GM12878 (cell line): ENCODE measurements at places on chromosomes 3 and 15. TPM values are rescaled to one million over a fixed set of nuclear protein-coding genes. Genes with fewer than 3 reads are reported as not detected.

- DNase-seq, result no peak
Measured at GRCh38 chr3:178146406-178146831, 389.8 kb upstream of the KCNMB2 start.

DNA sequence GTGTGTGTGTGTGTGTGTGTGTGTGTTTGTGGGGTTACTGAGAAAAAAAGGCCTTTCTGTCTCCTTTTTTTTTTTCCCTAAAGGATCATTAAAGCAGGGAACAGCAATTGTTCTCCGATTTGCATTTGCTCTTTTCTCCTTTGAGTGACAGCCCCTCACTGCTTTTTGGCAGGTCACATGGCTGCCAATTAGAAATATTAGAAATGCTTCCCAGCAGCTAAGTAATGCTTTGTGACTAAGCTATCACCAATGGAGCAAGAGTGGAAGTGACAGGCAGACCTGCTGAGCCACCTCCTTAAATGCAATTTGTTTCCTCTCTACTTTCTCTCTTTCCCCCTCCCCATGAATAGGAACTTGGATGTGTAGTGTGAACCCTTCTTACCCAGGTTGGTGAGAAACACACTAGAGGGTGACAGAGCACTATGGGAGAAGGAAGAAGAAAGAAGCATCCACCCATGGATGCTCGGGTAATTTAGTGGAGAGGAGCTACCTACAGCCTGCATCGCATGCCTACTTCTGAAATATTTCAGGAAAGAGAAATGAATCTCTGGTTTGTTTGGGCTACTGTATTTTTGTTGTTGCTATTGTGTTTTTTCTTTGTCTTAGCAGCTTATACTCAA lies 165.2 kb upstream of the PDZRN3 start:
- no peak for DNase-seq

DNA sequence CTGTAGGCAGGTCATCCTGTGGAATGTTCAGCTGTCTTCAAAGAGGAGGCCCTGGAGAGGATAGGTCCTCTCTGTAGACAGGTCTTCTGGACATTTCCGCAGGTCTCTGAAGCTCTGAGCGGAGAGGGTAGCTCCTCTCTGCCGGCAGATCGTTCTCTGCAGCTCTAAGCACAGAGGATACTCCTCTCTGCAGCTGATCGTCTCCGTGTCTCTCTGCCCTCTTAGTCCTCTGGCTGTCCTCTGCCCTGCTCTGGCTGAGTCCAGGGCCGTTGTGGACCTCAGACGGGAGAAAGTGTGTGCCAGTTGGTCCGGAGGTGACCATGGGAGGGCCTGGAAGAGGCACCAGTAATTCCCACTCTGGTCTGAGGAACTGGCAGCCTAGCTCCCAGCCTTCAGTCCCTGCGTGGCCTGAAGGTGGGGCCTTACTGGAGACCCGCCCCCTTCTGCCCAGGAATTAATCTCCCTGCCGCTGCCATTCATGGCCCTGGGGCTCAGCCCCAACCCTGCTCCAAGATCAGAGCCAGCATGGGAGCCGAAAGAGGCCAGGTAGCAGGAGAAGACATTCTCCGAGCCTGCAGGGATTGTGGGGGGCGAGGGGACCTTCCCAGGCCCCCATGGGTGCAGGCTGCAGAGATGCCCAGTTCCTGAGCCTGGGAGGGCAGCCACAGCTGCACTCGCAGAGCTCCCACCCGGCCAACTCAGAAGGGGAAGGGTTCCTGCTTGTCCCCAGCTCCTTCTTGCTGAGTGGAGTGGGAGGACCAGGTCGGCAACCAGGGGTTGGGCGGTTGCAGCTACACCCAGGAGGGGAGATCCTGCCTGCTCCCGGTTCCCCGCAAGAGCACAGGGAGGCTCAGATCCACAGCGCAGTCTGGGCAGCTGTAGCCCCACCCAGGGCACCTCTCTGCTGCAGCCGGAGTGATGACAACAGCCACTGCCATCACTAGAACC lies 488.7 kb downstream of the RSL24D1 start:
- no peak for DNase-seq

- DNase-seq, result no peak
Measured at GRCh38 chr3:194517333-194517732, 30.5 kb upstream of the ATP13A3 start.

DNA sequence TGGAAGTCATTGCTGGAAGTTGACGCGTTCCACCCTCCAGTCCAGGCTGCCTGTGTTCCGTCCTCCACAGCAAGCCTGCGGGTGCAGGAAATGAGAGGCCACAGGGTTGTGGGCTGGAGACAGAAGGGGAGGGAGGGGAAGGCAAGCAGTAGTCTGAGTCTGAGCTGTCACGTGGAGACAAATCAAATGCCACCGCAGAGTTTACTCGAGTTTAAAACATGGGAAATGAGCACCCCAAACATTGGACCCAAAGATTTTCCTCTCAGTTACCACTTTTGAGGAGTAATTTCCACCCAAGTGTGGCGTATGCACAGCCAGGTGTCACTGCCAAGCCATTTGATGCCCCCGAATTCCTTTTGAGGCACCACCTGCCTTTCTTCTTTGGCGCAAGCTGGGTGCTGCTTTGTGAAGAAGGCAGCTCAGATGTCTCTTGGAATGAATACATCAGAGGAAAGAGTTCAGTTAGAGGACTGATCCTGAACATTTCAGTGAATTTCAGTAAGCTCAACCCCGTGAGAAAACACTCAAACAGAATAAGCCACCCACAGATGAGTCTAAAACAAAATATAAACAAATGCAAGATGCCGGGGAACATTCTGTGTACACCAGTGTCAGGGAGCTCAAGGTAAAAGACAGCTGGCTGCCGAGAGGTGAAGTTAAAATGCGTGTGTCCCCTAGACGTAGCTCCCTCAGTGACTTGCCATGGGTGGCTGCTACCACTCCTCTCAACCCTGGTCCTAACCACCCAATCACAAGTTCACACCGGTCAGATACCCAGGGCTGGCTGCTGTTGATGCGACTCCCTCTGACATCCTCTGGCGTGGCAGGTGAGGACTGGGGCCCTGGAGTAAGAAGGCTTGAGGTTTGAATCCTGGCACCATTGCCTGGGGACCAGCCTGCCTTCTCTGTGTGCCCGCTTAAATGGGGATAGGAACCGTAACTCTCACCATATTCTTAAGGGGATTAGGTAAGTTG lies 203.8 kb downstream of the UACA start:
- no peak for DNase-seq

DNA sequence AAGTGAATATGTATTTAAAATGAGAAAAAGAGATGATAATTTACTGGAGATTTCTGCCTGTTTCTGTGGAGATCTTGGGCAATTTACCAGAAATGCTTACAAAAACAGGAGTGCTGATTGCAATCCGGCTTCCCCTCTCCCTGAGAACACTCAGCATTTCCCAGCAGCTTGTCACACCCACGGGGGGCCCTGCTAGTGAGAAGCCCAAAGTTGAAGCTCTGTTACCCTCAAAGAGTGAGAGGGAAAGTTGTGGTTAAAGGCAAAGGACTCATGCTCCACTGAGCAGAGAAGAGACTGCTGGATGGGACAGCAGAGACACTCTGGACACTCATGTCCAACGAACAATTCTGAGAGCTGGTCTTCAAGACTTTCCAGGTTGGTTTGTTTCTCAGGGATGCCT lies 2.9 kb downstream of the MCTP2 start:
- DNase-seq, result no peak

- DNase-seq, result no peak
Measured at GRCh38 chr3:50133283-50133615, 21.9 kb upstream of the SEMA3F start.

DNA sequence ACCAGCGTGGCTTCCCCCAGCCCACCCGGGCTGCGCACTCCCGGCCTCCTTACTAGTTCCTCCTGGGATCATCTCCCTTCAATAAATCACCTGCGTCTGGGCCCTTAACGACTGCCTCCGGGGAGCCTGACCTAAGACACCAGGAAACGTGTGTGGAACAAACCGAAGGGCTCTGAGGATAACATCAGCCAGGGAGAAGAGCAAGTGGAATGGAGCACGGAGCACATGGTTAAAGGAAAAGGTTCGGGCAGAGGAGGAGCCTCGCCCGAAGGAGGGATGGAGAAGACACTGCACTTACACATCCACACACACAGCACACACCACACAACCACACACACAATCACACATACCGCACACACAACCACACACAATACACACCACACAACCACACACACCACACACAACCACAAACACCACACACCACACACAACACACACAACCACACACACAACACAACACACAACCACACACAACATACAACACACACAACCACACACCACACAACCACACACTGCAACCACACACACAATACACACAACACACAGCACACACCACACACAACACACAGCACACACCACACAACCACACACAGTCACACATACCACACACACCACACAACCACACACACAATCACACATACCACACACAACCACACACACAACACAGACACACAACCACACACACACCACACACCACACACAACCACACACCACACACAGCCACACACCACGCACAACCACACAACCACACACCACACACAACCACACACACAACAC lies 24.7 kb downstream of the CPN2 start:
- no peak for DNase-seq

GRCh38 chr3:75218577-75218976 lies 445.6 kb upstream of the FRG2C start:
- DNase-seq, result no peak

Gene GREM1
- 0.36 and 0.53 TPM in 2 replicates for total RNA-seq
